A549 treated with RU486 at 1 μM for 4 hours (cell line): ENCODE measurements at places on chromosomes 4 and X. TPM values are rescaled to one million over a fixed set of nuclear protein-coding genes. Genes with fewer than 3 reads are reported as not detected.

The CDKL2 gene
- total RNA-seq: 0.34 to 0.93 TPM (median 0.71 TPM) in 5 replicates

The GYPE gene
- total RNA-seq: not detected in 5 replicates

The CYTL1 gene
- not detected in 5 replicates for total RNA-seq

The GAGE12C gene
- not detected in 5 replicates for total RNA-seq

The AFF1 gene
- 5.5 to 11.3 TPM (median 10.3 TPM) in 5 replicates for total RNA-seq

The DNAAF6 gene
- total RNA-seq: not detected in 5 replicates

The COL4A5 gene
- 7.0 to 16.0 TPM (median 11.8 TPM) in 5 replicates for total RNA-seq

The MAD2L1 gene
- 49.4 to 88.8 TPM (median 56.7 TPM) in 5 replicates for total RNA-seq

The PCDH18 gene
- not detected in 5 replicates for total RNA-seq

The PSAPL1 gene
- total RNA-seq: 0.03 to 0.13 TPM (median 0.08 TPM) in 5 replicates

The NEIL3 gene
- total RNA-seq: 8.2 to 14.4 TPM (median 11.9 TPM) in 5 replicates

The BCLAF3 gene
- 1.3 to 3.9 TPM (median 3.6 TPM) in 5 replicates for total RNA-seq
